ENCODE measurements at places on chromosomes 1 and 21.

- DNase-seq = no peak
These were observed 93.3 kb downstream of the DDX20 start for GRCh38 chr1:111848852-111849545.

- no peak for DNase-seq
These were observed 5.0 kb upstream of the EFCAB14 start for GRCh38 chr1:46723901-46724300.

DNA sequence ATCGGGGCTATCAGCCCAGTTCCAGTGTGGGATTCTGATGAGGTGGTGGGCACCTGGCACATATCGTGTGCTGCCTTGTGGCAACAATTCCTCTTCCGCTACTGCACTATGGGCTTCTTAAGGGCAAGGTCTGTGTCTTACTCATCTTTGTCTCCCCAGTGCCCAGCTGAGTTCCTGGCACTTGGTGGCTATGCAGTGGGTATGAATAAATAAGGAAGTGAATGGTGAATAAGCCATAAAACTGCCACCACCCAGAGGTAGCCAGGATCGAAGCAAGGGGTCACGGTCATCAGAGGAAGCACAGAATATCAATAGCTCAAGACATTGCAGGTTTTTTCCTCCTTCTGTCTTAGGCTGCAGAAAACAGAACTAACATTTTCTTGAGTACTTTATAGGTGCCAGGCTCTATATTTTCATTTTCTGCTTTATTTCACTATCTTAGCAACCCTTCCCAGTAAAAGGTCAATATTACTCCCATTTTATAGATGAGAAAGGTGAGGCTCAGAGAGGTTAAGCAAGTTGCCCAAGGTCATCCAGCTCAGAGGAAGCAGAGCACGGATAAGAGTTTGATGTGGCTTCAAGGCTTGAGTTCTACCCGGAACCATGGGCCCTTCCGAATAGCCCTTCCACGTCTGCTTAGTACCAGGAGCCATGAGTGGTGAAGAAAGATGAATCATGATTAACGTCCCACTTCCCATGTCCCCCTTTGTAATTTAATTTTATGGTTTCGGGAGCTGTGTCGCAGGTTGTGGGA lies 10.2 kb downstream of the C1orf94 start:
- DNase-seq = no peak

GRCh38 chr1:154567386-154568156 lies at the start of gene CHRNB2:
TSS of gene CHRNB2 (plus strand) at chr1:154567778. CDS start at chr1:154568045, 267 bp downstream.
- DNase-seq = peak; percentile 74

GRCh38 chr1:160567858-160568682 lies 11.2 kb downstream of the CD84 start:
- peak; percentile 78 for DNase-seq

GRCh38 chr1:154212083-154212482 lies 6.0 kb upstream of the CFAP141 start:
- no peak for DNase-seq

GRCh38 chr21:38614558-38614957 lies 116.3 kb upstream of the ERG start:
- no peak for DNase-seq

DNA sequence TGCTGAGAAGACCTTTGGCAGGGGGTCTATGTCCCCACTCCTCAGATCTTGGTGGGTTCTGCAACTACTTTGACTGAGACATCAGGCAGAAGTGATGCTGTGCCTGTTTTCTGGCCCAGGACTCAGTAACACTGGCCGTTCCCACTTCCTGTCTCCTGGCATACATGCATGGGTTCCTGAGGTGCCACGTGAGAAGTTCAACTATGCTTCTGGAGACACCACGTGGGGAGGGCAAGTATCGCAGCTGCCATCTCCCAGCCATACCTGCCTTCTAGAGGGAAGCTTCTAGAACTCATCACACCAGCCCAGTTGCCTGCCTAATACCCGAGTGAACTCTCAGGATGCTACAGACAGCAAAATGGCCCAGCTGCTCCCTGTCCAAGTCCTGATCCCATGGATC lies 65.8 kb downstream of the TRABD2B start:
- no peak for DNase-seq

- DNase-seq = no peak
These were observed 101.8 kb downstream of the NFIA start for GRCh38 chr1:61184040-61184713.

DNA sequence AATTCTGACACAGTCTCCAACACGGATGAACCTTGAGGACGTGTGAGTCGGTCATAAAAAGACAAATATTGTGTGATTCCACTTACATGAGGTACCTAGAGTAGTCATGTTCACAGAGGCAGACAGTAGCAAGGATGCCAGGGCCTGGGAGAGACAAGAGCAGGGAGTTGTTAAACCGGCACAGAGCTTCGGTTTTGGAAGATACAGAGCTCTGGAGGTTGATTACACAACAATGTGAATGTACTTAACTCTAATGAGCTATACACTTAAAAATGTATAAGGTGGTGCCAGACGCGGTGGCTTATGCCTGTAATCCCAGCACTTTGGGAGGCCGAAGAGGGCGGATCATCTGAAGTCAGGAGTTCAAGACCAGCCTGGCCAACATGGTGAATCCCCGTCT lies 37.8 kb upstream of the NEK2 start:
- DNase-seq = no peak

- no peak for DNase-seq
These were observed 25.0 kb upstream of the ZNF436 start for GRCh38 chr1:23394684-23395083.

- DNase-seq = peak; percentile 88
These were observed 8.0 kb upstream of the TNFRSF14 start for GRCh38 chr1:2548068-2548589.

- no peak for DNase-seq
These were observed 87.5 kb upstream of the CACYBP start for GRCh38 chr1:174912264-174912663.

- no peak for DNase-seq
These were observed 86.4 kb downstream of the FAM78B start for GRCh38 chr1:166080277-166080966.

- no peak for DNase-seq
These were observed 31.1 kb downstream of the CASZ1 start for GRCh38 chr1:10765304-10765703.

GRCh38 chr1:246508897-246509688 lies 2.0 kb upstream of the SMYD3 start:
- DNase-seq = no peak

DNA sequence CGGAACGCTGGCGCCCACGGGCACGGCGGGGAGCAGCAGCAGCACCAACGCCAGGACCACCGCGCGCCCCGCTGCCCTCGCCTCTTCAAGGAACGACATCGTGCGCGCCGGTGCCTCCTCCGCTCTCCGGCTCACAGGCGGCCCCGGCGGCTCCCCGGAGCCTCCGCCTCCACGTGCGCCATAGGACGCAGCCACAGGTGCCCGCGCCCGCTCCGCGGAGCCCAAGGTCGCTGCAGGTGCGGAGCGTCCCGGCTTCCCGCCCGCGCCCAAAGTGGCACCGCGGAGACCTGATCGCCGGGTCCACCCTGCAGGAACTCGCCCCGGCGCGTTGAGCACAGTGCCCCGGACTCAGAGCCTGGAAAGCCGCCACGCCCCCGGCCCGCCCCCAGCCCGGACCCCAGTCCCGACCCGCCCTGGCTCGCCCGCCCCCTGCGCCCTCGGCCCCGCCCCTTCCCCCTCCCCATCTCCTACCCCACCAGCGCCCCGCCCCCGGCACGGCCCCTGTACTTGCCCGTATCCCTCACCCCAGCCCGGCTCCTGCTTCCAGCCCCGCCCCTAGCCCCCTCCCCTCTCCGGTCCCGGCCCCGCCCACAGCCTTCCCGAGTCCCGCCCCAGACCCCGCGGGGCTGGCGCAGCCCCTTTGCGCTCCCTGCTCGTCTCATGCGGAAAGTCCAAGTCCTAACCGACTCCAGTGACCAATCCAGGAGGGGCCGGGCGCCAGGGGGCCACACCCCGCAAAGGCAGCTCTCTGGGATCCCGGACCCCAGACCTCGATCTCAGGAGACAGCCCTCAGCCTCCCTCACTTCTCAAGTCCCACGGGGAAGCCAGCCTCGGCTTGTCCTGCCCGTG lies at the start of gene MEGF6:
Gene MEGF6 (minus strand): TSS at position 339 of the 850 bp plus-strand sequence. CDS start 240 bp downstream, at position 99.
- peak; percentile 69 for DNase-seq

- DNase-seq = peak; percentile 8
These were observed 168.0 kb upstream of the NR5A2 start for GRCh38 chr1:199859491-199859933.

GRCh38 chr1:6359216-6360116 lies 34.1 kb downstream of the ACOT7 start:
- DNase-seq = peak; percentile 74

- no peak for DNase-seq
These were observed 12.5 kb downstream of the MX1 start for GRCh38 chr21:41438425-41439113.

DNA sequence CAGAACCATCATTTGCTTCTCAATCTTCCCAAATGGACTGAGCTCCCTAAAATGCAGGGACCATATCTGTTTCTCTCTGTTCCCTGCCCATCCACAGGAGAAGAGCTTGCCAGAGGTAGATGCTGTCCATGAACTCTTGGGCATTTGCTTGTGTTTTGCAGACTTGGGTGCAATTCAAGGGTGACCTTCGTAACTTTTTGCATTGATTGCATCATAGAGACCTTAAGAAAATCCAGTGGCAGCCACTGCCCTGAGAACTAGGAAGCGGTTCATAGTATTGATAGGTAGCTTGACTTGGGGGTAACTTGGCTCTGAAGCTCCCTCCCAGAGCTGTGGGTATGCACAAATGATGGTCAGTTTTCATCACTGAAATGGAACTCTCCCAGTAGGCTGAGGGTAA lies 34.3 kb upstream of the EDEM3 start:
- DNase-seq = no peak

DNA sequence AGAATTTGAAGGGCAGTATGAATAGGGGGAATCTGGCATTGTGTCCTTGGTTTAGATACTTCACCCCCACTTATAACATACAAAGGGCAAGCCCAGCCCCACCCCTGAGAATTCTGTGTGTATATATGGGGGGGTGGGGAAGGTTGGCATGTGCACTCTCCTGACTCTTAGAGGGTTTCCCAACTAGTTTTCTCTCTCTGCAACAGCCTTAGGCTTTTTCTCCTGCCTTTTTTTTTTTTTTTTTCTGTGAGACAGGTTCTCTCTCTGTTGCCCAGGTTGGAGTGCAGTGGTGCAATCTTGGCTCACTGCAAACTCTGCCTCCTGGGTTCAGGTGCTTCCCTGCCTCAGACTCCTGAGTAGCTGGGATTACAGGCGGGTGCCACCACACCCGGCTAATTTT lies 2.9 kb upstream of the ZBED6 start:
- no peak for DNase-seq

- no peak for DNase-seq
These were observed 730.0 kb upstream of the B3GALT2 start for GRCh38 chr1:193916452-193916851.

DNA sequence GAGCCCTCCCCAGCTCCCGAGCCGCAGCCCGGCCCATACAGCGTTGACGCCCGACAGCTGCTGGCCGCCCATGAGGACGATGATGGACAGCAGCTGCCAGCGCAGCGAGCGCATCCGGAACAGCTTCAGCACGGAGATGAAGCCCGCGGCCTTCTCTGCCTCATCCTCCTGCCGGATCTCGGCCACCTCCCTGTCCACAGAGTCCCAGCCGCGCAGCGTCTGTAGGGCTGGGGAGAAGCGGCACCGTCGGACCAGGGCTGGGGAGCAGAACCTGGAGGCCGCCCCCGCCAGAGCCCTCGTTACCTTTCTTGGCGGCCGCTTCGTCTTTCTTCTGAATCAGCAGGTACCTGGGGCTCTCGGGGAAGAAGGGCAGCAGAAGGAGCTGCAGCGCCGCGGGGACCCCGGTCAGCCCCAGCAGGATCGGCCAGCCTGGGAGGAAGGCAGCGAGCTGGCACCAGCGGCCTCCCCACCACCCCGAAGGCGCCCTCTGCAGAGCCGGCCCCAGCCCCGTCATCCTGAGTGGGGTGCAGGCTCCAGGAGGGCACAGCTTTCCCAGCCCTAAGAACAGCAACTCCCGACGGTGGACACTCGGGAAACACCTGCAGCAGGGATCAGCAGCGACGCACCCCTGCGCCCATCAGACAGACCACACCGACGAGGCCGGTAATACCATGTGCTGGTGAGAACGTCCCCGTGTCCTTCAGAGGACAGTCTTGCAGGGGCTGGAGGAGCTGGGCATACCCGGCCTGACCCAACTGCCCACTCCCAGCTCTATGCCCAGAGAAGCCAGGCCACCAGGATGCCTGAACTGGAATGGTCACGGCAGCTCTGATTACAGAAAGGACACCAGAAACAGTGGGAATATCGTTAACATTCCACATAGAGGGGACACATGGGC lies 13.8 kb upstream of the SLC2A7 start:
- no peak for DNase-seq

DNA sequence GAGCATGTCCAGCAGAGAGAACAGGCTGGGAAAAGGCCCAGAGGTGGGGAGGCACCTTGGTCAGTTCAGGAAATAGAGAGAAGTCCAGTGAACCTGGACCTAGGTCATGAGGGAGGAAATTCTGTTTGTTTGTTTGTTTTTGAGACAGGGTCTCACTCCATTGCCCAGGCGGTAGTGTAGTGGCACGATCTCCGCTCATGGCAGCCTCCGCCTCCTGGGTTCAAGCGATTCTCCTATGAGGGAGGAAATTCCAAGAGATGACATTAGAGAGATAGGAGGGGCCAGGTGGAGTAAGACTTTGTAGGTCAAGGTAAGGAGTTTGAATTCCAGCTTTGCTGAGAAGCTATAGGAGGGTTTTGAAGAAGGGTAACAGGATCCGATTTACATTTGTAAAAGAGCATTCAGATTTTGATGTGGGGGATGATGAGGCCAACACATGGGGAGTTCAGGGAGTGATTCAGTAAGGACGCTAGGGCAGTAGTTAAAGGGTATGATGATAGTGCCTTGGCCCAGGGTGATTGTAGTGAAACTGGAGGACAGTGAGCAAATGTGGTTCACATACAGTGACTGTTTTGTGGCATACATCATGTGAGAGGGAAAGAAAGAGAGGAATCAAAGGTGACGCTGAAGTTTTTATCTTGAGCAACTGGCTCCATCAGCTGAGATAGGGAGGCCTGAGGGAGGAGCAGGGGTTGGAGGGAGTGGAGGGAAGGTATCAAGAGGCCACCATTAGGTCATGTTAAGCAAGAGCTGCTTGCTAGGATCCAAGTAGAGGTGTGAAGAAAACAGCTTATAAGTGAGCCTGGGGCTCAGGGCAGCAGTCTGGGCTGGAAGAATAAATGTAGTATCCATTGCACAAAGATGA lies 8.3 kb upstream of the TRABD2B start:
- no peak for DNase-seq

- DNase-seq = no peak
These were observed 26.2 kb upstream of the SAMSN1 start for GRCh38 chr21:14572204-14572780.

DNA sequence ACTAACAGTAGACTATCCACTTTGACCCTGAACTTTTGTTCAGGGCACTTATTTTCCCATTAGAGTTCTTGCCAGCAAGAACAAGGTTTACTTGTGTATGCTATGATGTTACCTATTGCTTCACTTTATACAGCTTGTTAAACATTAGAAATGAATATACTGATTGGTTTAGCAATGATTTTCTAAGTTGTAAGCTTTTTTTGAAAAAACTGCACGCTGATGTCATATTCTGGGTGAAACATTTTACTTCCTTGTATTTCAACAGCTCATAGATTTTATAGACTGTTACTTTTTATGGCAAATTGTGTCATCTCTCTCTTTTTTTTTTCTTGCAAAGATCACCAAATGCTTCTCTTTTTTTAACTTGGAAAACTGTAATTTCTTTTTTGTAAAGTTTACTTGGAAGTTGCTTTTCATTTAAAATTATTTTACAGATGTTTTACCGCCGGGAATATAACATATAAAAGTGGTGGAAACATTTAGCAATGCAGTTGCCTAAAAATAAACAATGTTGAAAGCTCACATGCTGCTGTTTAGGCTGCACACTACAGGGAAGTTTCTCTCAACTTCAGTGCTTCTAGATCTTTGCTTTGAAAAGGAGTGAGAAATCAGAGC lies 215.3 kb upstream of the NFIA start:
- no peak for DNase-seq

GRCh38 chr21:25850126-25850842 lies 115.5 kb downstream of the GABPA start:
- no peak for DNase-seq

All from CD4-positive, alpha-beta T cell treated with Interleukin-12 subunit alpha and Interleukin-12 subunit beta, for 1 hour (primary cell).